ENCODE measurements at places on chromosomes 7 and 10.

GRCh38 chr7:155268921-155269650, 28.6 kb upstream of the INSIG1 start:
- DNase-seq, result no peak

DNA sequence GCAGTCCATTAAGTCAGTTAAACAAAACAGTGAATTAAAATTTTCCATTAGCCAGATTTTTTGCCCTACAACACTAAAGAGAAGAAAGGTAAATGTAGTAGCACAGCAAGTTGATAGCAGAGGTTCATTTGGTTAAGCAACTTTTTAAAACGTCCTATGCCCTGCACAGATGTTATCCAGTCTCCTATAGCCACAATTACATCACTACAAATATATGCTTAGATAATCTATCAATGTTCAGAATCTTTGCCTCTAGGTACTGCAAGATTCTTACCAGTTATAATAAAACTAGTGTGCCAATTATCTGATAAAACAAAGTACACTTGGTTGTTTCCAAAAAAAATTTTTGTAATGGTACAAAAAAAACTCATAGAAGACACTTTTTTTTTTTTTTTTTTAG, 175.5 kb upstream of the MYO3A start:
- DNase-seq, result no peak

GRCh38 chr10:109624939-109625338, 298.4 kb downstream of the XPNPEP1 start:
- no peak for DNase-seq

- DNase-seq, result no peak
Observed at GRCh38 chr7:33706771-33707200, 198.6 kb upstream of the BMPER start.

- peak; percentile 60 for DNase-seq
Observed at GRCh38 chr10:75043256-75044131, 68.0 kb upstream of the SAMD8 start.

- no peak for DNase-seq
Observed at GRCh38 chr10:3046981-3047547, 20.3 kb upstream of the PFKP start.

Data from activated T-cell treated with anti-CD3 and anti-CD28 coated beads, Interleukin-2, amount 50 U/mL, for 24 hours (primary cell).